Activated T-cell treated with anti-CD3 and anti-CD28 coated beads, Interleukin-2, amount 50 U/mL, for 1 hour (primary cell): ENCODE measurements at places on chromosomes 16 and 17.

GRCh38 chr16:8730335-8730915 lies 56.0 kb downstream of the ABAT start:
- no peak for DNase-seq

DNA sequence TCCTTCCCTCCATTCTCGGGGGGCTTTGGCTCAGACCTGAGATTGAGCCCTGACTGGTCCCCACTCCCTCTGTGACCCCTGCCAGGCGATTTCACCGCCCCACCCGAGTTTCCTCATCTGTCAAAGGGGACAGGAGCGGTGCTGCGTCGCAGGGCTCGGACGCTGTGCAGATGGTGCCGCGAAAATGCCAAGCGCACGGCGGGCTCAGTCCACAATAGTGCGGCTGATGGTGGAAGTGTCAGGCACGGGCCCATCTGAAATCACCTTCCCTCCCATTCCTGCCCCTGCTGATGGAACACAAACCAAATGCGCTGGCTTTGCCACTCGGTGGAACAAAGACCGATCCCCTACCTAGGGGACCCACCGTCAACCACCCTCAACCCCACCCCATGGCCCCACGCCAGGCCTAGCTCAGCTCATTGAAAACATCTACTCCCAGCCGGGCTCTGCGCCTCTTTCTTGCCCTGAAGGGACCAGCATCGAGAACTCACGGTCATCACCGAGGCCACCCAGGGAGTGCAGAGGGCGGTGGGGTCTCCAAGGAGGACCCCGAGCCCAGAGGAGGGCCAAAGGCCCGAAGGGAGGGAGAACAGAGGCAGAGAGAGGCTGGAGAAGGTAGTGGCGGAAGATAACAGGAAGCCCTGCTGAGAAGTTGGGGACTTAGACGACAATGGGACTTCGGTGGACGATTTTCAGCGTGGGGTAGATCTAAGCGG lies 1.4 kb downstream of the CARHSP1 start:
- DNase-seq: peak; percentile 40

DNA sequence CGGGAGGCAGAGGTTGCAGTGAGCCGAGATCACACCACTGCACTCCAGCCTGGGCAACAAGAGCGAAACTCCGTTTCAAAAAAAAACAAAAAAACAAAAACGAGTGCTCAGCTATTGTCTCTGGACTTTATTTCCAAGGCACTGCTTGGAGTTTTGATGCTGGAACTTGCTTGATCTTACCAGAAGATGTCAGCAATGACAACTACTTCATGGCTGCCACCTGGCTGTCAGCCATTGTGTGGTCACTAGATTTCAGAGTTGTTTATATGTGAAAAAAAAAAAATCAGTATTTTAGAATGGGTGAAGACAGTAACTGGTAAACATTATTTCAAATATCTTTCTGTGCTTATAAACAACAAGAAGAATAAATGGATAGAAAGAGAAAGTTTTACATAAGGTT lies 26.3 kb upstream of the OR4D1 start:
- DNase-seq: peak; percentile 27

GRCh38 chr17:28969706-28970393 lies 18.5 kb upstream of the PHF12 start:
- no peak for DNase-seq
